Hypothalamus (tissue), 51 donors: ENCODE measurements at places on chromosomes 5 and 9.
A peak's percentile ranks its signal among the peaks of the same experiment; 100 is the strongest.

DNA sequence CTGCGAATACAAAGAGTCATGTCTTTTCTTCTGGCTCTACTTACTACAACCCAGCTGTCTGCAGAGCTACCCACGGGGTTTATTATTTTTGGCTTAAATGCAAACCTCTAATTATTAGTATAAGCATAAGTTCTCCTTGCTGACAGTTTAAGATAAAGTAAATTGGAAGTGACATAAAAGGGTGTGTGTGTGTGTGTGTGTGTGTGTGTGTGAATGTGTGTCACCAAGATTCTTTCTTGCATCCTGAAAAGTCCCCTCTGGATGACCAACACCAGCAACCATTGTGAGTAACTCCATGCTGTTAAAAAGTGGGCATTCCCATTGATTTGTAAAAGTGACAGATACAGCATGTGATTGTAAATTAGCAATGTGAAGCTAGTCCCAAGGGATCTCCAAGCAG is 803.8 kb upstream of the ZNF608 start:
- no peak for DNase-seq

DNA sequence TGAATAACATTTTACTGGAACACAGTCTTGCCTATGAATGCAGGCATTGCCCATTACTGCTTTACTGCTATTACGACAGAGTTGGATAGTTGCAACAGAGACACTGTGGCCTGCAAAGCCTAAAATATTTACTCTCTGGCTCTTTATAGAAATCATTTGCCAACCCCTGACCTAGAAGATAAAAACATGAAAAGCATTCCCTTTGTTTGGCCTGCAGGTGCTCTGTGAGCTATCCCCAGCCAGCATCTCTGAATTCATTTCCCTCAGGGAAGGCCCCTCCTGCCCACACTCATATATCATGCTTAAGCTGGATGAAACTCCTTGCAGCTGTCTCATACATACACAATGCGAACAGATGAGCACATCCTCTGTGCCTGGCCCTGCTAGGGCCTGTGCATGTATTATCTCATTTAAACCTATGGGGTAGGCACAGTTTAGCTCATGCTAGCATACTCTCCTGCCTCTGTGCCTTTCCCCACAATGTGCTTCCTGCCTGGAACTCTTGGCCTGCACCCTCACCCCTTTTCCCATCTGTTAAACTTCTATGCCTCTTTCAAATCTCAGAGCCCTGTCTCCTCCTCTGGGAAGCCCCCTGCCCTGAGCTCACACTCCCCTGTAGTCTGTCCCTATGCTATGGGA is 193.1 kb downstream of the PAX5 start:
- no peak for DNase-seq

DNA sequence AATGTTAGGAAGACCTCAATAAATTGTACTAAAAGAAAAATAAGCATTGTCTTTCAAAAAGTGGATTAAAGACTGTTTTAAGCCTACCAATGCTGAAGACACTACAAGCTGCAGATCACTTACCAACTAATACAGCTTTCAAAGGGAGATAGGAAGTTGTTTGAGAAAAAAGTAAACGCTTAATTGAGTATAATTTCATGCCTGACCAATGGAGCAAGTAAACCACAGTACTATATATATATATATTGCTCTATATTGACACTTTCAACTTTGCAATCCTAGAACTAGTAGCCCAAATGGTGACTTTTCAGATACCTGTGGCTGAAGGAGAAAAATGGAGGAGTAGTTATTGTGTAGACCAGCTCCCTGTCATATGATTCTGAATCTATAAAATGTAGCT is 85.7 kb downstream of the FREM1 start:
- no peak for DNase-seq

- no peak for DNase-seq
These were observed 6.9 kb upstream of the UBAP1 start for GRCh38 chr9:34171753-34172535.

DNA sequence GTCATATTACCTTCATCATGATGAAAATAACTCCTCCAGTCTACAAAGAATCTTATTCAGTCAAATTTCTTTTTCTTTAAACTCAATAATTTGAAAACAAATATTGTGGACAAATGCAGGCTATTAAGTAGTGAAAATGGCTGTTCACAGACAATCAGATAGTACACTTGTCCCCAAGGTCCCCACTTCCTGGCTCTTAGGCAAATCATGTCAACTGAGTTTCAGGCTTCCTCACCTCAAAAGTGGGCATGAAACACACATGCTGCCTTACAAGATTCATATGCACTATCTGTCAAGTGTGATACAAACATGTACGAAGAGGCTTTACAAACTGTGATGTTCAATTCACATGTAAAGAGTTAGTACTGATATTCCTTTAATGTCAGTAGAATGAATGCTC is 385.2 kb upstream of the SEMA6A start:
- no peak for DNase-seq

GRCh38 chr5:161414037-161414436 is 132.5 kb downstream of the GABRB2 start:
- no peak for DNase-seq

GRCh38 chr9:88938189-88938588 is 53.1 kb upstream of the S1PR3 start:
- no peak for DNase-seq

DNA sequence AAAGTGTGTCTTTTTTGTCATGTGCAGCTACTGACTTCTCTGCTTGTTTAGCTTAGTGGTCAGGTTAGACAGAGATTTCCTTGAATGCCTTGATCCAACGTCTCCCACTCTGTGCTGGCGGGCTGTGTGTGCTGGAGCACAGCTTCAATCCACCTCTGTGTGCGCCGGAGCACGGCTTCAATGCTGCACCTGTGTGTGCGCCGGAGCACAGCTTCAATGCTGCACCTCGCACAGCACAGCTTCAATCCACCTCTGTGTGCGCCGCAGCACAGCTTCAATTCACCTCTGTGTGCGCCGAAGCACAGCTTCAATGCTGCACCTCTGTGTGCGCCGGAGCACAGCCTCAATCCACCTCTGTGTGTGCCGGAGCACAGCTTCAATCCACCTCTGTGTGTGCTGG is 69.0 kb upstream of the PHYKPL start:
- no peak for DNase-seq

GRCh38 chr9:91060520-91061343 is 259.1 kb downstream of the SYK start:
- DNase-seq, result no peak

DNA sequence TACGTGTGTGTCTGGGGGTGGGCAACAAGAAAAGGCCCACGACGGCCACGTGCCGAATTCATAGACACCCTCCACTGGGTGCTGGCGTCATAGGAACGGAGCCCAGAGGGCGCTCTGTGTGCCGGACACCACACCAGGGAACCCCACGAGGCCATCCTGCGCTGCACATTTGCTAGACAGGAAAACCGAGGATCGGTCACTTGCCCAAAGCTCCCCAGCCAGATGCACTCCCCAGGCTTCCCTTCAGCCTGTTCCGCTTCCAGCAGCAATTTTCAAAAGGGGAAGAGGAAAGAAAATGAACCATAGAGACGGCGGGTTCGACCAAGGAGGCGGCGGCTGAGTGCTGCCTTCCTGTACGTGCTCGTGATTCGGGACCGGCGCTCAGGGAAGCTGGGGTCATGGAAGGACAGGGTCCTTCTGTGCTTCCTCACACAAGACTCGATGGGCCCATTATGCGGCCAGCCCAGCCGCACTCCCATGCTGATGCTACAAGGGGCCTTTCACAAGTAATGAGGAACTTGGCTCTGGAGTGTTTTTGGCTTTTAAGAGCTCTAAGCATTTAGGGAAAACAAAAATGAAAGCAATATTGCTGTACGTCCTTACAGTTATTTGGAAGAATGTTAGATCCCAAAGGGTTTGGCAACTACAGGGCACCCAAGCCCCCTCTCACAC is 124.6 kb upstream of the SARDH start:
- DNase-seq, result peak; percentile 52

- DNase-seq, result no peak
These were observed 20.2 kb upstream of the SPARC start for GRCh38 chr5:151706906-151707305.

DNA sequence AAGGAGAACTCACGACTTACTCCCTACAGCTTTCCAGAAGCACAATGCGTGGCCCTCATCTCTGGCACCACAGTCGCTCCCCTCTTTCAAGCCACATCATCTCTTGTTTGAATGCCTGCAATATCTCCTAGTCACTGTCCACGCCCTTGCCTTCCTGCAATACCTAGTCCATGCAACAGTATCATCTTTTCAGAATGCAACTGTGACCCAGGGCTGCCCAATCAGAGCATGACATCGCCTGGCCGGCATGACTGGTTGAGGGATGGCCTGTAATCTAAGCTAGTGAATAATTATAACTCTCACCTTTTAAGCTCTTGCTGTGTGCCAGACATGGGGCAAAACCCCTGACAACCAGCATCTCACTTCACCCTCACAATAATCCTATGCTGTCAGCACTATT is 52.5 kb upstream of the CPEB4 start:
- DNase-seq, result no peak

DNA sequence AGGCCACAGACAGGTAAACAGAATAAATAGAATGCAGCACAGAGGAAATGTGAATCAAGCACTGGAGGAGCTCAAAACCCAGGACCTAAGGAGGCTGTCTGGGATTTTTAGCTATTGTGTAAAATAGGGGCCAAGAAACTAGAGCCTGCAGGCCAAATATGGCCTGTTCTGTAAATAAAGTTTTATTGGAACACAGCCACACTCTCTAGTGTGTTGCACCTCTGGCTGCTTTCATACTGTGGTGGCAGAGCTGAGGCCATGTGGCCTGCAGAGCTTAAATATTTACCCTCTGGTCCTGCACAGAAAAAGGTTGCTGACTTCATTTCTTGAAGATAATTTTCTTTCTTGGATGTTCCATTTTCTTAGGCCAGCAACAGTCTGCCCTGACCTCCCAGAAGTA is 136.4 kb downstream of the WDR41 start:
- DNase-seq, result no peak

DNA sequence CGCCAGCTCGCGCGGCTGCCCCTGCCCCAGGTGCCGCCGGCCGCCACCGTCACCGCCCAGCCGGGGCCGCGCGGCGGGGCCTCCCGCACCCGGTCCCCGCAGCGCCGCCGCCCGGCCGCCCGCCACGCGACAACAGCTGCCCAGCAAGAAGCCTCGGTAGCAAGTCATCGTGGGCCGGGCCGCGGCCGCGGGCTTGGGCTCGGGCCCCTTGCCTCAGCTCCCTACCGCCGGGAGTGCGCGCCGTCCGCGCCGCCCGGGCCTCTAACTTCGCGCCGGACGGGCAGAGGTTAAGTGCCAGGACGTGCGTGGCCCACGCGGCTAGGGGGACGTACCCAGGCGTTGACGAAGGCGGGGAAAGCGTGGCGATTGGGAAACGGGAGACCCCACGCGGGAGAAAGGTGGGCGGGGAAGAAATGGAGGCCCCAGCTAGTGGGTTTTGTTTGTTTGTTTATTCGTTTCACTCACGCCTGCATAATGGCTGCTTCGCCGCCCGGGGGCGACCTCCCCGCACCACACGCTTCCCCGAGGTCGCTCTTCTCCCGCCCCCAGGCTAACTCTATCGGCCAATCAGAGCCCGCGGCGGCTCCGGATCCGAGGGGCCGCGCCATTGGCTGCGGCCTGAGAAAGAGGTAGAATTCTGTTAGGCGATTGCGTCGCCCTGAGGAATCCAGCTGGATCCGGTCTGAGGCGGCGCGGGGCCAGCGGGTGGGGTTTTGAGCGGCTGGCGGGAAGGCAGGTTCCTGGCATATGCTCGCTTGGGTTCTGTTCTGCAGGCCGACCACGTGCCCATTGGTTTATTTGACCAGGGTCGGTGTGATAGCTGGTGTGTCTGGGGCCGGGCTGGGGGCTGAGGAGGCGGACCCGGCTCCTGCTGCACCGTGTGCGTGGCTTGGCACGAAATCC is at the start of gene NADK2:
Gene NADK2 (minus strand): TSS at position 295 of the 903 bp plus-strand sequence. CDS start 127 bp downstream, at position 168.
- DNase-seq, result peak; percentile 94

- no peak for DNase-seq
These were observed 23.5 kb downstream of the DUSP1 start for GRCh38 chr5:172747471-172747870.

DNA sequence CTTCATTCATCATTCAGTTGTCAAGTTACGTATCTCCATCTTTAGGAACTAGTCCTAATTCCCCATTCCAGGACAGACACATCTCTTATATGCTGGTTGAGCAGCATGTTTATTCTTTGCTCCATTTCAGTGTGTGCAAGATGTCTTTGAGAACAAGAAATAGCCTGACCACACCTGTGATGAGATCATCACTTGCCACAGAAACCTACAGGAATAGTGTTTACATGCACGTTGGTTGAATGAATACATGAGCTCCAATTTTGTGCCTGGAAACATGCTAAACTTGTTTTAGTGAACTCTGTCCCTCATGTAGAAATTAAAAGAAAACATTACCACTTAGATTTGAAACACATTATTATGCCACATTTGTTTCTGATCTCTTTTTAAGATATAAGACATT is 489.1 kb downstream of the CDH18 start:
- no peak for DNase-seq

DNA sequence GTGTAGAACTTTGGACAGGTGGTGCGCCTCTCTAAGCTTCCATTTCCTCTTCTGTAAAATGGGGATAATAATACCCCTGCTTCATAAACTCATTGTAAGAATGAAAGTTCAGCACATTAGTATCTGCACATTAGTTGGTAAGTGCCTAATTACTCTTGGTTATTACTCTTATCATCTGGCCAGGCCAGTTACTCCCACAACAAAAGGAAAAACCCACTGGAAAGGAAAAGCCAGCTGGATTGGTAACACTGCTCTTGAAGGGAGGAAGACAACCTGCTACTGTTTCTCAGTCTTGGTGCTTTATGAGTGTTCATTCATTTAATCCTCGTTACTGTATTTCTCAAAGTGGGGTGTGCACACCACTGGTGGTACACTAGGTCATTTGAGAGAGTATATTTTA is 251.4 kb downstream of the ARHGAP26 start:
- DNase-seq, result no peak

DNA sequence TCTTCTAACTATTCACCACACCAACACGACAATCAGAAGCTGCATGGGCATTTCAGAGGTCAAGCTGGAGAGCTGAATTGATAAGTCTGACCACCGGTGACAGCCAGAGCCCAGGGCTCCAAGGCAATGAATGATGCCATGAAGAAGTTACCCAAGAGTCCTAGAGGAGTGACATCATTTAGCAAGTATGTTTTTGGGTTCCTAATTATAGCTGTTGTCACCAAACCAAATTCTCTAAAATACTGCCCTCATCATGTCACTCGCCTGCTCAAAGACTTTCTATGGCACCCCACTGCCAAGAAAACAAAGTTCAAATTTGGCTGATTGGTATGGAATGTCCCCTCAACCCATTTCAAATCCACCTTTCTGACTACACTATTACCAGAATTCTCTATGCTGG is 235.1 kb downstream of the SPOCK1 start:
- DNase-seq, result no peak

DNA sequence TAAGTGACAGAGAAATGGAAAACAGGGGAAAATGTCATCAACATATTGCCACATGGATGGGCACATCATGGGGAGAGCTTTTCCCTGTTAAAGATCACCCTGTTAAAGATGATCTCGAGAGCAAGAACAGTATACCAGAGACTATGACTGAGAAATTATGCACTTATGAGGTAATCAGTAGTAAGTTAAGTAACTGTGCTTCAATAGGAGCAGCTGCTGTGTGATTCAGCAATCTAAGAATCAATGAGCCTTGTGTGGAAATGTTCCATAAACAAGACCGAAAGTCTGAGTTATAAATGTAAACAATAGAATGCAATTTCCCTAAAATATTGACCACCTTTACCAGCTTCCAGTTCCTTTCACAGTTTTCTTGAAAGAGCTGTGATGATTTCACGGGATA is 582.3 kb downstream of the CAAP1 start:
- DNase-seq, result no peak

- no peak for DNase-seq
These were observed 510.1 kb upstream of the CDH9 start for GRCh38 chr5:27548484-27548883.

GRCh38 chr9:126497660-126498275 is 116.0 kb upstream of the LMX1B start:
- DNase-seq, result no peak
